ENCODE measurements at places on chromosomes 7 and 10. TPM values are rescaled to one million over a fixed set of nuclear protein-coding genes. Genes with fewer than 3 reads are reported as not detected.
A peak's percentile ranks its signal among the peaks of the same experiment; 100 is the strongest.

DNA sequence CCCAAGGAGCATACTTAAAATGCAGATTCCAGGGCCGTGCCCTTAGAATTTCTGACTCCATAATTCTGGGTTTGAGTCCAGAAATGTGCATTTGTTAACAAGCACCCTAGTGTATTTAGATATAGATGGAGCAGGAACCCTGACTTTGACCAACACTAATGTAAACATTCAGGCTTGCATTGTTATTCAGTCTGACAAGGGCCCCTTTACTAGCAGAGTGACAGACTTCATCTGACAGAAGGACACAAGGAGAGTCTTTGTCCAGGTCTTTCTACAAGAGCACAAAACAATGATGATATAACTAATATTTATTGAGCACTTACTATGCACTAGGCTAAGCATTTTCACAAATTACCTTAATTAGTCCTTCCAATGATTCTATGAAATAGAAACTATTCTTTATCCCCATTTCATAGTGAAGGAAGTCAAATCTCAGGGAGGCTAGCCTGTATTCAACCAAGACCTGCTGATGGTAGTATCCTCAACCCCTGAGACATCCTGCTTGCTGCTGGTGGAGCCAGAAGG, 3.9 kb downstream of the RBP4 start:
- DNase-seq = no peak

Gene C10orf105
- not detected for total RNA-seq

DNA sequence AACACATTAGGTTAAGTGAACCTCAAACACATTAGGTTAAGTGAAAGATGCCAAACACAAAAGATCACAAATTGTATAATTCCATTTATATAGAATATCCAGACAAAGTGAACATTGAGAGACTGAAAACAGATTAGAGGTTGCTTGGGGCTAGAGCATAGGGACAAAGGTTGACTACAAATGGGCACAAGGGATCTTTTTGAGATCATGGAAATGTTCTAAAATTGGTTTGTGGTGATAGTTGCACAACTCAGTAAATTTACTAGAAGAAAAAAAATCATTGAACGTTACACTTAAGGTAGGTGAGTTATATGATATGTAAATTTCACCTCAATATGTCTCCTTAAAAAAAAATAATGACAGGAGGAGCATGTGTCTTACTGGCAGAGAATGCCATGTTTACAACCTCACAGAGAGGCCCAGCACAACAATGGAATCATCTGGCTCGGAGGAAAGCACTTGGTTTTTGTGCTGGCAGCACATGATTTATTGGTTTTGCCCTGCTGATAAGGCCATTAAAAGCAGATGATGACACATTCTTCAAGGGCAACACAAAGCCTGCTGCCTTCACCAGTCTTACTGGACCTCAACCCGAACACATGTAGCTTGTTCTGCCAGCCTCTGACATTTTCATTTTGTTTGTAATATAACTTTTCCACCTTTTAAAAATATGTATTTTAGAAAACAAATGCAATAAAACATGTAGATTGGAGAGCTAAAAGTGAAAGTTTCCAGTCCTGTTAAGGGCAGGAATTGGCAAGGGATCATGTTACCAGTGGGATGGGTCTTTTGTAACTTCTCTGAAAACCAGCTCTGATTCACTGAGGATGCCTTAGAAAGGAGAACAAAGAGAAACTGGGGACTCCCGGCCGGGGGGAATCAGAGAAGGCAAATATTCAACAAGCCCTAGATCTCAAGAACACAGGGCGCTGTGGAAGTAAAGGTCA, 11.9 kb upstream of the LMOD2 start:
- peak; percentile 42 for DNase-seq

Gene PLEKHS1
- not detected for total RNA-seq

Gene MSS51
- total RNA-seq = 5.7 TPM

DNA sequence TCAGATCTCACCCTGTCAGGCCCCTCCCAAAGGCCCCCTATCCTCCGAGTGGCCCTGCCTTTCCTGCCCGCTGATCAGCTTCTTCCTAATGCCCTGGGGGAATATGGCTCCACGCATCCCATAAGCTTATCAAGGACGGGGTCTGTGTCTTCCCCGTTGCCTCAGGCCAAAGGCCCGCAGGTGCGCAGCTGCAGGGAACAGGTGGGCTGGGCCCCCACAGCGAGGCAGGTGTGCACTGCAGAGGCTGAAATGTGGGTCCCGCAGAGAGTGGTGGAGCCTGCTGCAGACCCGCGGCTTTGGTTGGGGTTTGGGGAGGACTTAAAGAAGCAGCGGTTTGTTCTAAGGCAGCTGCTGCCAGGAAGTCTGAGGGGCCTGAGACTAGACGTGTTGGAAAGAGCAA, 220.8 kb upstream of the TCERG1L start:
- no peak for DNase-seq

DNA sequence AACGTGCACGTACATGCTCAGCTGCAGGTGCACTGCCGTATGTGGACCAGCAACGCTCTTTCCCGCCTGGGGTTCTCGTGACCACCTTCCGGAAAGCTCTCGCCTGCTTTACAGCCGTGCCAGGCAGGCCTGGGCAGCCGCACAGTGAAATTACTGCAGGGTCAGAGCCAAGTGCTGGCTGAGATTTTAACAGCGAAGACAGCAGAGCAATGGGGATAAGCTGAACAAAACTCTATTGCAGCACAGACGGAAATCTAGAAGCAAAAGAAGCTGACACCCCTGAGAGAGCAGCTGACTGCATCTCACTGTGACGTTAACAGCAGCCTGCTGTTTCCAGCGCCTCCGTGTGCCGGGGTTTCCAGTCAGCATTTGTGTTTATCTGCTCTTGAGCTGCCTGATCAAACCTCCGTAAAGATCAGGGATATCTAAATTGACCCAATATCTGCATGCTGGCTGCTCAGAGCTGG, 179.0 kb downstream of the DIP2C start:
- no peak for DNase-seq

Gene NUTM2A
- 0.14 TPM for total RNA-seq

GRCh38 chr10:102476466-102477141, 25.3 kb upstream of the C10orf95 start:
- no peak for DNase-seq

DNA sequence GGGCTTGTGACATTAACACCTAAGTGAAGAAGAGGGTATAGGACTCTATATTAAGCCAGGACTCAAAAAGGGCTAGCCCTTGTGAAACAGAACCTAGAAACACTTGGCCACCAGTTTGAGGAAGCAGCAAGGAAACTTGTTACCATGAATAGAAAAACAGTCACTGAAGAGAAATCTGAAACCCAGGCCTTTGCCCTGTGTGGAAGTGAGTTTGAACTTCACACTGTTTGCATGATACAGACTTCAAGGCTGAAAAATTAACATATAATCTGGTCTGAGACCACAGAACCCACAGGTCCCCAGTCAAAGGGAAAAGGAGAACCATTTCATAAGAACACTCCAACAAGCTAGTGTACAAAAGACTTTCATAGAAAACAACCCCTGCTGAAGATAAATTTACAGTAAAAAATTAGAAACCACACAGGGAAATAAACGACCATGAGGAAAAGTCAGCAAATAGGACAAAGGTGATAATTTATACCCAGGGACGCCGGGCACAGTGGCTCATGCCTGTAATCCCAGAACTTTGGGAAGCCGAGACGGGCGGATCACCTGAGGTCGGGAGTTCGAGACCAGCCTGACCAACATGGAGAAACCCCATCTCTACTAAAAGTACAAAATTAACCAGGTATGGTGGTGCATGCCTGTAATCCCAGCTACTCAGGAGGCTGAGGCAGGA, 76.1 kb downstream of the SKIDA1 start:
- DNase-seq = peak; percentile 47

- DNase-seq = no peak
These were observed 53.6 kb upstream of the EBF3 start for GRCh38 chr10:130017631-130018022.

DNA sequence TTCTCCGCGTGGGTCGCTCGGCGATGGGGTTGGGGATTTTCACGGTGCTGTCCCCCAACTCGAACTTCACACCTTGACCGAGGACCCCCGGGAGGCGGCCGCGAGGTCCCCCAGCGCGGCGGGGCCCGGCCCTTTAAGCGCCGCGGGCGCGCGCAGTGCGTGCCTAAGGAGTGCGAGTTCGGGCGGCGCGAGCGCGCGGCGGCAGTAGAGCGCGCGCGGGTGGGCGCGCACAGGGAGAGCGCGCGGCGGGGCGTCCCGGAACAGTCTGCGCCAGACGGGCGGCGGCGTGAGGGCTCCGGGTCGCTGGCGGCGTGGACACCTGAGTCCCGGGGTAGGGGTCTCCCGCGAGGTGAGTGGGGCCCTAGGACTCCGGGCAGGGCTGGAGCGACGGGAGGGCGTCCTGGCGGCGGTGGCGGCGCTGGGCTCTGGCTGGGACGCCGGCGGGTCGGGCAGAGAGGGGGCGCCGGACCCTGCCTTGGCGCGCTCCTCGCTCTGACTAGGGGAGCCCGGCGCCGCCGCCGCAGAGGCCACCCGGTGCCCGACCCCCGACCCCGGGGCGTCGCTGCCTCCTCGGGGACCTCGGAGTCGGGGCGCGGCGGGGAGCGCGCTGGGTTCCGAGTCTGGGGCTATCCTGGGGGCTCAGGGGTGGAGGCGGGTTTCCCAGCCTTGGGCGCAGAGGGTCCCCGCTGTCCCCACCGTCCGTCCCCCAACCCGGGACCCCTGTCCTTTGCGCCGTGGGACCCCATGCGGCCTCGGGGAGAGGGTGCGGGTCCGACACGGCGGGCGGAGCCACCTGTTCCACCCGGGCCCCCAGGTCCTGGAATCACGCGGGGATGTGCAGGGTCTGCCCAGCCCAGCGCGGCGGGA, at the start of gene PROSER2:
Gene PROSER2, plus strand, starts transcription at position 235 of the 867 bp plus-strand sequence. CDS start 28,722 bp downstream, outside the sequence.
- no peak for DNase-seq

DNA sequence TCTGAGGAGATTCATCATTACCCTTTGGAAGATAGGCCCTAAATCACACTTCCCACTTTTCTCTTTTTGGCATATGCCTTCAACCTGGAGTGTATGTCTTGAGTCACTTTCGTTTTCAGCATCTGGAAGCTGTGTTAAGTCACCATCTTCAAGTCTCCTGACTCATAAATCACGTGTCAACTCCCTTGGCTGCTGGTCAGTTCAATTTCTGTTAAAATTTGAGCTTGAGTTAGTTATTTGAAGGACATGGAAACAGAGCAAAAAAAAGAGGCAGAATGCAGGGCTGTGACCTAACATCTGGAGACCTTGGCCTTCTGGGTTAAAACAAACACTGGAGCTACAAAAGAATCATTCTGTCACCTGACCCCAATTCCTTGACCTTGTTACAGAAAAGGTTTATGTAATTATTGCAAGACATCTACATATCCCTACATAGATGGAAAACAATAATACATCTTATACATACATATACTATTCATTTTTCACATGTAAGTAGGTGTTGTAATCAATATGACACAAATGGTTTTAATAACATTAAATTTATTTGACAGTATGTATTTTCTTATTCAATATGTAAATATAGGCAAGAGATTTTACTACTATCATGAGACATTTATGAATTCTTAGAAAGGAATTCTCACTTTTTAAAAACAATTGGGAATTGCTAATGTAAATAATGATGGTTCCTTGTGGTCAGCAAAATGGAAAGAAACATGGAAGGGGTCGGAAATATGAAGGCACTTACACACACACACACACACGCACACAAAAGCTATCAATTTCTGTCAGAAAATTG, 169.7 kb upstream of the PHYHIPL start:
- DNase-seq = no peak

GRCh38 chr10:13247246-13247645, 13.1 kb upstream of the UCMA start:
- no peak for DNase-seq

GRCh38 chr10:120406376-120406775, 50.7 kb upstream of the PLPP4 start:
- DNase-seq = no peak

GRCh38 chr10:92076722-92077121, 153.2 kb downstream of the BTAF1 start:
- no peak for DNase-seq

DNA sequence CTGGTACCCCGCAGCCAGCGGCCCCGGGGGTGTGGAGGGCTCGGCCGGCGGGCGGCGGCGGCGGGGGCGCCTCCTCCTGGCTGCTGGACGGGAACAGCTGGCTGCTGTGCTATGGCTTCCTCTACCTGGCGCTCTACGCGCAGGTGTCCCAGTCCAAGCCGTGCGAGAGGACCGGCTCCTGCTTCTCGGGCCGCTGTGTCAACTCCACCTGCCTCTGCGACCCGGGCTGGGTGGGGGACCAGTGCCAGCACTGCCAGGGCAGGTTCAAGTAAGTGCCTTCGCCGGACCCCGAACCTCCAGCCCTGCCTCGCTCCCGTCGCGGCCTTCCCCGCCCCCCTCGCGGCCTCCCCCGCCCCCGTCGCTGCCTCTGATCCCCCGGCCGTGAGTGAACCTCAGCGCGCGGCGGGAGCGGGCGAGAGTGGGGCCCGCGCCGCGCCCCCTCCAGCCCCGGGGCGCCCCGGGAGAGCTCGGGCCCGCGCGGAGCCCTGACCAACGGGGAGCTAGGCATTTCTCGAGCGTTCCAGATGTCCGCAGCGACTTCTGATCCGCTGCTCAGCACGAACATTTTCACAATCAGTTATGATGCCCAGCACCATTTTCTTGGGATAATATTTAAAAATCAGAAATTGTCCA, 727 bp downstream of the ATRNL1 start:
- DNase-seq = no peak

GRCh38 chr10:114328874-114329273, 75.4 kb downstream of the AFAP1L2 start:
- no peak for DNase-seq

Gene PTPRN2
- 0.87 TPM for total RNA-seq

DNA sequence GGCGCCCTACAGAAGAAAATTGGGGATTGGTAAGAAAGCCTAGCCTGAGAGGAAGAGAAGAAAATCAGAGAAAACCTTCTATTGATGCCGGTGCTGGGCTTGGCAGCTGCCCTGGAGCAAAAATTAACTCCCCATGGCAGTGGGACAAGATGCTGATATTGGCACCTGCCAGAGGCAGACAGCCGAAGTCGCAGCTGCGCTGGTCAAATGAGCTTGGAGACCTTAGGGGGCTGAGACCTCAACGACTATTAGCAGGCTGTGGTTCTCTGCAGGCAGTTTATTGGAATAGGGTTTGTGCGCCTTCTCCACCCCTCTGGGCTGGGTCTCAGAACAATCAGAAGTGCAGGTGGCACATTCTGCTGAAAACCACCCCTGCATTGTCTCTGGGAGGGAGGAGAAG, 213.7 kb downstream of the GFRA1 start:
- DNase-seq = no peak

Gene CLRN3
- not detected for total RNA-seq

DNA sequence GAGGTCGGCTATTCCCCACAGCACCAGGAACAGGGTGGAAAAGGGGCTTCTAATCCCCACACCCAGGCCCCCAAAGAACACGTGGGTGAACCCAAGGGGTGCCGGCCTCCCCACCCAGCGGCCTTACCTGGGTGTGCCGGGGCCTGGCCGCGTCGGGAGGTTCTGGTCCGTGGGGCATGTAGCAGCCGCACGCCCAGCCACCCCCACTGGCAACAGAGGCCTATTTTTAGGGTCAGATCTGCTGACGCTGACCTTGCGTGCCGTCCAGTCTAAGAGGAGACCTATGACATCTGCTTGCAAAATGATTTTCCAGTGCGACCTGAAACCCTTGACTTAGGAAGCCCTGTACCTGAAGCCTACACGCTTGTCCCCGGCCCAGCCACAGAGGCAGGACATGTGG, 38.0 kb upstream of the SAMD8 start:
- DNase-seq = no peak

Gene DUSP5
- total RNA-seq = 23.6 TPM

Gene TCAF2
- 0.11 TPM for total RNA-seq

- DNase-seq = no peak
These were observed 187.4 kb downstream of the CDCA7L start for GRCh38 chr7:21758286-21758685.

GRCh38 chr10:114343623-114344505, 60.4 kb downstream of the AFAP1L2 start:
- no peak for DNase-seq

Gene SPRN
- not detected for total RNA-seq

Gene LFNG
- total RNA-seq = 0.19 TPM

- DNase-seq = no peak
These were observed 70.3 kb upstream of the KMT2E start for GRCh38 chr7:104943502-104944343.
